ENCODE measurements at places on chromosomes 5 and 9.

GRCh38 chr5:50623666-50624065 is 42.8 kb upstream of the PARP8 start:
- no peak for DNase-seq

DNA sequence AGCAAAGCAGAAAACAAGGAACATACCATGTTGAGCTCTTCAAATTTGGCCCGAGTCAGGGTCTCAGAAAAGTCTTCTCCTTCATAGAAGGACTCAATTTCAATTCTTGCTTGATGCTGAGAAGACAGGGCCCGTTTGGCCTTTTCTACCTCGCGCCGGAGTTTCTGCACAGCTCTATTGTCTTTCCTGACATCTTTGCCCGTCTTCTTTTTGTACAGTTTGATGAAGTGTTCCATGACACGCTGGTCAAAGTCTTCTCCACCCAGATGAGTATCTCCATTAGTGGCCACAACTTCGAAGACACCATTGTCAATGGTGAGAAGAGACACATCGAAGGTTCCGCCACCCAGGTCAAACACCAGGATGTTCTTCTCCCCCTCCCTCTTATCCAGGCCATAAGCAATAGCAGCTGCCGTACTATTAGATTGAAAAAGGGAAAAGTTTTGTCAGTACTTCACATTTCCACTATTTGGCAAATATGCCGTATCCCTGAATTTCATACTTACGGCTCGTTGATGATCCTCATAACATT is 2.2 kb downstream of the HSPA5 start:
- DNase-seq, result no peak

- no peak for DNase-seq
Measured at GRCh38 chr5:154364771-154365170, 81.0 kb upstream of the SAP30L start.

- no peak for DNase-seq
Measured at GRCh38 chr5:38450627-38451026, 105.8 kb downstream of the LIFR start.

DNA sequence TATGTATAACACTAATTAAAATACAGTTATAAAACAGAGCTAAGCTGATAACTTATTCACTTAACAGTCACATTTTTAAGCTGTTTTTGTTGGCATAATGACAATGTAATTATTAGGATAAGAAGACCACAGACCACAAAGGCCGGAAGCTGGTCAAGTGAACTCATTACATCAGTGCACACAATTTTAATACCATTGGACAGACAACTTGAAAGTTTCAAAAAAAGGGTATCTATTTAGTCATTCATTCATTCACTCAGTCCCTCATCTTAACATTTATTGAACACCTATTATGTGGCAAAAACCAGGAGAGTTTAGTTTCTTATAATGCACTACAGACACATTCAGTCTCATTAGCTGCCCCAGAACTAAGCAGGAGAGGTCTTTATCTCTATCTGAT is 11.6 kb downstream of the ERP44 start:
- DNase-seq, result no peak

GRCh38 chr9:92948038-92948534 is 763 bp downstream of the FGD3 start:
- no peak for DNase-seq

- no peak for DNase-seq
Measured at GRCh38 chr5:123868881-123869280, 356.9 kb downstream of the CSNK1G3 start.

DNA sequence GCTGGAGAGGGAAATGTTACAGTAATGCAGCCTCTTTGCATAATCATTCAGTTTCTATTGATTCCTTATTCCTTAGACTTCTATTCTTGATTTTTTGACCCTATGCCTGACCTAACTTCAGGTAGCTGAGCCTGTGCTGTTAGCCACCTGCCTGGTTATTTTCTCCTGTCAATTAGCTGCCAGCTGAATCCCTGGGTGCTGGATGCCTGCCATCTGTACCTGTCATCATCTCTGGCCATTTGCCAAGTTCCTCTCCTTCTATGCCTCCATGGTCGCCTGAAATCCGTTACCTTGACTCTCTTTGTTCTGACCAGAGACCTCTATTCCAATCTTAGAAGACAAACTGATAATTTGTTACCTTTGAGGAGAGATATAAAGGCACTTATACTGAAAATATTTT is 178.3 kb downstream of the CAVIN4 start:
- DNase-seq, result no peak

DNA sequence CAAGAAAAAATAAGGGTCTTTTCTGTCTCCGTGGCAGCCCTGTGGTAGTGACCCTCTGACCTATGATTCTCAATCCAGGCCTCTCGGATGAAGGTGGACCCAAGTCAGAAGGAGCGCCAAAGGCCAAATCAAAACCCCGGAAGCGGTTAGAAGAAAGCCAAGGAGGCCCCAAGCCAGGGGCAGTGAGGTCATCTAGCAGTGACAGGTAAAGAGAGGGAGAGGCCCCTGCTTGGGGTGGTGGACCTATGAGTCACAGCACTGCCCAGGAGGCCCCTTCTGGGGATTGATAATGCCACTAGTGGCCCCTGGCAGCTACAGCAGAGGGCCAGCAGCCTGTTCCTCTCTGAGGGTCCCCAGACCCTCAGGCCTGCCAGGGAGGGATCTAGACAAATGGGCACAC is 6.4 kb upstream of the SLC2A8 start:
- no peak for DNase-seq

GRCh38 chr5:143014017-143014651 is 244.0 kb downstream of the ARHGAP26 start:
- no peak for DNase-seq

GRCh38 chr9:98009936-98010335 is 26.8 kb downstream of the ANP32B start:
- no peak for DNase-seq

DNA sequence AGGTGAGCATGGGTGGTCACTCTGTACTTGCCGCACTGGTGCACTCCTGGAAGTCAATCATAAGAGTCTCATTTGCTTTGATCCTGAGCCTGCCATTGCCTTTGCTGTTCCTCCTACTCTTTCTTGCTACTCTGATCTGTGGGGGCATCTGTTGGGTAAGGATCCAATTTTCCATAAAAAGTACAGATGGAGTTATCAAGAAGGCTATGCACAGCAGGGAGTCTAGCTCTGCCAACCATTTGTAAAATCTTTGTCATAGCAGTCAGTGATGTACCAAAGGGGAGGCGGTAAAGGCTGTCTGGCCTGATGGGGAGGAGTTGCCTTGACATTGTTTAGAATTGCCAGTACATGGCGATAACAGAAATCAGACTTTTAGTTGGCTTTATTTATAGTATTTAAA is 109.0 kb upstream of the PLPPR1 start:
- no peak for DNase-seq

DNA sequence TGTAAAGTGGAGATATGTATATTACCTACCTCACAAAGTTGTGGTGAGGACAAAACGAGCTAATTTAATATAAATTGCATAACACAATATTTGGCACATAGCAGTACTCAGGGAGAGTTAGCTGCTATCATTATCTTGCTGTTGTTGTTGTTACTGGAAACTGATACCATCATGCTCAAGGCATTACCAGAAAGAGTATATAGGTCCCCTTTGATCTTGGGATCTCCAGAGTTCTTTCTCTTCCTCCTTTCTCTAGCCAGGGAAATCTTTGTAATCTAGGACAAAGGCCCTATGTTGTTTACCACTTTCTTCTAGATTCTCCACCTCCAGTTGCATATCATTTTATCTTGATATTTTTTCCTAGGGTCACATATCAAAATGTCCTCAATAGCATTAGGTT is 114.8 kb upstream of the RASA1 start:
- DNase-seq, result no peak

DNA sequence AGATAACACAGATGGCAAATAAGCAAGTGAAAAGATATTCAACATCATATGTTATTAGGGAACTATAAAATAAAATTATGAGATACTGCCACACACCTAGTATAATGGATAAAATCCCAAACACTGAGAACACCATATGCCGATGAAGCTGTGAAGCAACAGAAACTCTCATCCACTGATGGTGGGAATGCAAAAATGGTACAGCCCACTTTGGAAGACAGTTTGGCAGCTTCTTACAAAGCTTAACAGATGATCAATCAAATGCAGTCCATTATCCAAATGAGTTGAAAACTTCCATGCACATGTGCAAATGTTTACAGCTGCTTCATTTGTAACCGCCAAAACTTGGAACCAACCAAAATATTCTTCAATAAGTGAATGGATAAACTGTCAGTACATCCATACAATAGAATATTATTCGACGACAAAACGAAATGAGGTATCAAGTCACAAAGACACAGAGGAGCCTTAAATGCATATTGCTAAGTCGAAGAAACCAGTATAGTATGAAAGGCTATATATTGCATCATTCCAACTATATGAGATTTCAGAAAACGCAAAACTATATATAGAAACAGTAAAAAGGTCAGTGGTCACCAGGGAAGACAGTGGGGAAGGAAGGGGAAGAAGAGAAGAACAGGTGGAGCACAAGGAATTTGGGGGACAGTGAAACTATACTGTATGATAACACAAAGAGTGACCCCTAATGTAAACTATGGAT is 14.9 kb downstream of the PFDN1 start:
- no peak for DNase-seq

DNA sequence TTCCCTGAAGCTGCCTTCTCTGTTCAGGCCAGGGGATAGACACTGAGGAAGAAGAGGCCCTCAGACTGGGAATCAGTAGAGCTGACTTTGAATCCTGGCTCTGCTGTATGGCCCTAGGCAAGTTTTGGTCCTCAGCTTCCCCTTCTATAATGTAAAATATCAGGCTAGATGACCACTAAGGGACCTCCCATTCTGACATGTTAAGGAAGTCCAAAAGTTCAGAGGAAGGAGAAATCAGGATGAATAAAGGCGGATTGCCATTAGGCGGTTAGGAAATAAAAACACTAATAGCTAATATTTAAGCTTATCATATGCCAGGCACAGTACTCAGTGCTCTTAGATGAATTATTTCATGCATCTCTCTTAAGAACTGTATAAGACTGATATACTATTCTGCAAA is 8.9 kb upstream of the TNIP1 start:
- DNase-seq, result no peak
